ENCODE measurements at places on chromosomes 4 and X.

DNA sequence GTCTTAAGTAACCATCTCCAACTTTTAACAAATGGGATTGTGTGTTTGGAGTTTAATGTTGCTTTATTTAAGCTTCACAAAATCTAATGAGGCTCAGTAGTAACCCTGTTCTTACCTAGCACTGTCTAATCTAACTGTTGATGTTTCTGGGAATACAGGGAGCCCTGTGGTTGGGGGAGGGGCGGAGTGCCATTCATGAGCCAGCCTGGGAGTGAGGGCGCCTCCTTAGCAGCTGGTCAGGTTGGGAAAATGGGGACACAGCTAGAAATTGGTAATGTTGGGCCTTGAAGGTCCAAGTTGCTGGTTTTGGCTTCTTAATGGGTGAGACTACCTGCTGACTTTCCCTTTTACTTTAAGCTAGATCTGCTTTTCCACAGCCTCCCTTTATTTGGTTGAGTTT is 22.9 kb upstream of the TADA2B start:
- DNase-seq, result no peak

DNA sequence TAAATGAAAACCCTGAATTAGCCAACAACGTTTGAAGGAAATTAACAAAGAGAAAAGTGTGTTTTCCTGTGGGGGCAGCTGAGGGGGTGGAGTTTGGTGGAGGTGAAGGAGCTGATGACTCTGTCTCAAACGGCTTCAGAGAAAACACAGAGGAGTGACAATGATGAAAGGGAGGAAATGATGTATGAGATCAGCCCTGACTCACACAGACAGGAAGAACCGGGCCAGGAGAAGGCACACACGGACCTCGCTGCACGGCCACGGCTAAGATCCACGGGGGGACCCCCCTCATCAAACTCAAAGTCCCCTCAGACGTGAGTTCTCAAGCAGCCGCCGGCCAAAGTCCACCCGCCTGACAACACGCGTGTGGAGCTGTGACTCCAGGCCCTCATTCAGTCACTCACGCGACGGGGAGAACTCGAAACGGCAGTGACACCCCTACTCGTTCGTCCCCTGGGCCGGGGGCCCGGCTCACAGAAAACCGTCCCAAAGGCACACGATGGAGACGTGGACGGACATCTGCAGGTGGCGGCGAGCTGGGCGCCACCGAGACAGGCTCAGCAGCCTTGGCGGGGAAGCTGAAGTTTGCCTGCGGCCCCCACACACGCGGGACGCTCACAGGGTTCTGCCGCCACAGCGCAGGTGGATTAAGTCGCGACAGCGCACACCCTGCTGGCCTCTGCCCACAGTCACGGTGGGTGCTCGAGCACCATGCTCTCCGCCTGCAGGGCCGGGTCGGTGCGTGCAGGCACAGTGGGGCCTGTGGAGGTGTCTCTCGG is 28.8 kb downstream of the PPP2R3B start:
- DNase-seq, result peak; percentile 80

DNA sequence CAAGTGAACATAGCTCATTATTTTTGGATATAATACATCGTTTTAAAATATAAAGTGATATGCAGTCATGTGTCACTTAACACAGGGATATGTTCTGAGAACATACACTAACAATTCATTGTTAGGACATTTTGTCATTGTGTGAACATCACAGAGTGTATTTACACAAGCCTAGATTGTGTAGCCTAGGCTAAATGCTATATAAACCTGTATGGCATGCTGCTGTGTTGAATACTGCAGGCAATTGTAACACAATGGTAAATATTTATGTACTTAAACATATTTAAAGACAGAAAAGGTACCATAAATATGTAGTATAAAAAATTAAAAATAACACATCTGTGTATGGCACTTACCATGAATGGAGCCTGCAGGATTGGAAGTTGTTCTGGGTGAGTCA is 44.9 kb upstream of the GPRIN3 start:
- DNase-seq, result no peak

GRCh38 chr4:139655116-139655515 is 10.5 kb upstream of the MGST2 start:
- peak; percentile 32 for DNase-seq

GRCh38 chrX:71616672-71617529 is 1.4 kb downstream of the CXCR3 start:
- no peak for DNase-seq

- DNase-seq, result no peak
These were observed 856.8 kb downstream of the STIM2 start for GRCh38 chr4:27717431-27717755.

DNA sequence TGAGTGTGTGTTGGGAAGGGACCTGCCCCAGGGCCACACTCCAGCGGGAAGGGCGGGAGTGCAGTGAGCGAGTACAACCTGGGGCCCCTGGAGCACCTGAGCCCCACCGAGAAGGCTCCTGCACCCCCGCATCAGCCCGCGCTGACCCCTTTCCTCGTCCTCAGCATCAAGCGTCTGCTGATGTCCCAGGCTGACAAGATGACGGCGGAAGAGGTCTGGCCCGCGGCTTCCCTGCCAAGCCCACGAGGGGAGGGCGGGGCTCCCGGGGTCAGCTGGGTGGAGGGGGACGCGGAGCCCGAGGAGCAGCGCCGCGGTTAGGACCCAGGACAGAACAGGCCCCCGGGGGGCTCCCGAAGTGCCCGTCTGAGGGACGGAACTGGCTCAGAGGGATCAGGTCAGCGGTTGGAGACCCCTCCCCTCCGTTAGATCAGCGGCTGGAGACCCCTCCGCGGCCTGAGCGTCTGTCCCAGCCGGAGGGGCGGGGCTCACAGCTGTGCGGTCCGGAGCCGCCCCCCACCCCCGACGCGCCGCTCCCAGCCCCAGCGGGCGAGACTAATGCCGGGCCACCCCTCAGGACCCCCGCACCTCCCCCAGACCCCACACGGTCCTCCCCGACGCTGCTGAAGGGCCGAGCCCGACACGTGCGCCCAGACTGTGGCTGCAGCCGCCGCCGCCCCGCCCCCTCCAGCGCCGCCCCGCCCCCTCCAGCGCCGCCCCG is 6.7 kb downstream of the MYL5 start:
- DNase-seq, result peak; percentile 42

DNA sequence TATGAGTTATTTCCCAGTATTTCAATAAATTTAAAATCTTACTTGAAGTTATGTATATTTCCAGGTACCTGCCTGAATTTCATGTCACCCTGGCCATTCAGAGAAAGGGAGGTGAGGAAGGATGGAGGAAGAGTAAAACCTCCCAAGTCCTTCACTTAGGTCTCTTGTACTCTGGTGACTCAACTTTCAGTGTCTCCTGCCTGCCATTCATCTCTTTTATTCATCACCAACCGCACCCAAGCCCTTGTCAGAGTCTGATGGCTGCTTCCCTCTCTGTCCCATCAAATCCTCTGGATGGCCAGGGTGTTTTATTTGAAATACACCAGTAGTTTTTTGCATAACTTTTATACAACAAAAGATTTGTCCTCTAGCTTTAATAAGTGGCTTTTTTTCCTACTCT is 17.8 kb downstream of the TMPRSS11E start:
- no peak for DNase-seq

DNA sequence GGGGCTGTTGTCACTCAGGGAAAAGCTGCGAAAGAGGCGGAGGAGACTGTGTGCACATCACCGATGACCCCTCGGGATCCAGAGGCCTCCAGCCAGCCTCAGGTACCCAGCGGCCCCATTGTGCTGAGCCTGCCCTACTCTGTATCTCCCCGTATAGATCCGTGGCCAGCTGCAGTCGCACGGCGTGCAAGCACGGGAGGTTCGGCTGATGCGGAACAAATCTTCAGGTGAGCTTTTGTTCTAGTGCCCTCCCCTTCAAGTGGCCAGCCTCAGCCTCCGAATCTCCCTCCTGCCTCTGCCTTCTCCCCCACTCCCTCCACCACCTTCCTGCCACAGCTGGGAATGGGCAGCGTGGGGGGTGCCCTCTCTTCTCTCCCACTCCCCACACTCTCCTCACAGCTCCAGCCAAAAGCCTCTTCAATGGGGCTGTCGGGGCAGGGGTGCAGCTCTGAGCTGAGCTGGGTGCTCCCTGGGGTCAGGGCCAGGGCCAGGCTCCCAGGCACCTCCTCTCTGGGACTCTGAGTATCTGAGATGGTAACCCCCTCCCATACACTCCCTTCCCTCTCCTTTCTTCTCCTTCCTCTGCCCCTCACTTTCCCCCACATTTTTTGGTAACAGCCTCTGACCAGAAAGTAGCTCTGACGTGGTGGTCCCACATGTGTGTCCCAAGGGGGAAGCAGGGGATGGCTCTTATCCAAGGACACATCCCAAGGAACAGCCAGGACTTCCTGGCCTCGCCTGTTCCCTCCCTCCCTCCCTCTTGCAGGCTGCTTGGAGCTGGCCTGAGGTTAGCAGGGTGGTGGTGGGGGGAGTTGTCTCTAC is 20.4 kb upstream of the UBA1 start:
- no peak for DNase-seq

GRCh38 chrX:44291468-44292092 is 51.9 kb downstream of the EFHC2 start:
- no peak for DNase-seq

DNA sequence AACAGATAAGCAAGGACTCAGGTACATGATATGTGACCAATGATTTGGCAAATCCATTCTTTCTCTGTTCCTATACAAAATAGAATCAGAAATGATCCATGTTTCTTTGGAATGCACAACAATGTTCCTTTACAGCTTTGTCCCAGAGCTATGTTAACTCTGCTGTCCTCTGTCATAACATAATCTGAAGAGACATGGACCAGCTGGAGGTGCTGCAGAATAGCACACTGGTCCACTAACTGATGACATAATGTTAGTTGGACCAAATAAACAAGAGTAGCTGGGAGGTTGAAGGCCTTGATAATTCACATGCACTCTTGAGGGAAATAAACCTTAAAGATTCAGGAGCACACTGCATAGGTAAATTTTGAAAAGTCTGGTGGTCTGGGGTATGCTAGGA is 23.0 kb upstream of the DHX15 start:
- no peak for DNase-seq

- no peak for DNase-seq
These were observed 55.1 kb downstream of the CPZ start for GRCh38 chr4:8647626-8648025.

DNA sequence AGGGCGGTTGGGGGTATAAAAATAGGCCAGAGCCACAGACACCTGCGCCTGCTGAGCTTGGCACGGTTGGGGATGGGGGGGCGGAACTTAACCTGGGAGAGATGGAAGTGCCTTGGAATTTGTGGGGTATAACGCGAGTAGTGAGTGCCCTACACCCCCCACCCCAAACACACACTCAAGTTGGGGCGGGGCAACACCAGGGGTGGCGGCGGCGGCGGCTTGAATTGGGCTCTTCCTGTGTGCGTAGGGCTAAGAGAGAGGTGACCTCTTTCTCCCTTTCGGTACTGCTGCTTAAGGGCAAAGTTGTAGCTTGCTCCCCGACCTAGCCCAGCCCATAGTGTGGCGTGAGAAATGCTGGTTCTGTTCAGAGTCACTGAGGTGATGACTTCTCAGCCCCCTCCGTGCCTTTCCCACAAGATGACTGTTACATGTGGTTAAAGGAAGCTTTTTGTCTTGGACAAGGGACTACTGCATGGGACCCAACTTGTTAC is 839 bp downstream of the STK26 start:
- DNase-seq, result no peak

- DNase-seq, result peak; percentile 59
These were observed 189.0 kb upstream of the ANXA10 start for GRCh38 chr4:167903291-167903721.

DNA sequence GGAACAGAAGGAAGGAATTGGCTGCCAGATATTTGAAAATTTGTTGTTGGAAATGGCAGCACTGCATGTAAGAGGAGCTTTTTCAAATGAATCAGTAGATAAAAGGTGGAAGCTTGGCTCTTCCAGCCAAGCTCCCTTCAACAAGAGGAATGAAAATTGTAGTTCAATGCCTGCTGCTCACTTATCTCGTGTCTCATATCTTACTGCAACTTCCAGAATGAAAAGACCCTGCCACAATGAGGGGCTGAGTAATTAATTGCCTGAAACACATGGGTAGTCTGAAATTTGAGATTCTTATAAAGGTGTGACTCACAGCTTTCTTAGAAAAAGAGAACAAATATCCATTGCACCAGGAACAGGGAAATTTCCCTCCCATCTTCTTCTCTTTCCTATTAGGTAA is 53.0 kb downstream of the HAND2 start:
- DNase-seq, result no peak

GRCh38 chrX:38768079-38768478 is 33.2 kb upstream of the MID1IP1 start:
- peak; percentile 22 for DNase-seq
